ENCODE measurements at places on chromosomes 13 and 19.

DNA sequence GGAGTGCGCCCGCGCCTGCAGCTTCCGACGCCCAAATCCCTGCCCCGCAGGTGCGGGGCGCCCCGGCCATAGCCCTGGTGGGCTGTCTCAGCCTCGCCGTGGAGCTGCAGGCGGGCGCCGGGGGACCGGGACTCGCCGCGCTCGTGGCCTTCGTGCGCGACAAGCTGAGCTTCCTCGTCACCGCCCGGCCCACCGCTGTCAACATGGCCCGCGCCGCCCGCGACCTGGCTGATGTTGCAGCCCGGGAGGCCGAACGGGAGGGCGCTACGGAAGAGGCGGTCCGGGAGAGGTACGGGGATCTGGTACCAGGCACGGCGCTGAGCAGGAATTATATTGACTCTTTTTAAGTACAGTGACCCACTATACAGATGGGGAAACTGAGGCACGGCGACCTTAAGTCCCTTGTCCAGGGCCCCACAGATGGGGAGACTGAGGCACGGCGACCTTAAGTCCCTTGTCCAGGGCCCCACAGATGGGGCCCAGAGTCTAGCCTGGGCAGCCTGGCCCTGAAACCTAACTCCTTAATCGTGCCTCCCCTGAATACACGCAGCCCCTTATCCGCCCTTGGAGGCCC, 586 bp downstream of the MRI1 start:
- DNase-seq, result no peak

DNA sequence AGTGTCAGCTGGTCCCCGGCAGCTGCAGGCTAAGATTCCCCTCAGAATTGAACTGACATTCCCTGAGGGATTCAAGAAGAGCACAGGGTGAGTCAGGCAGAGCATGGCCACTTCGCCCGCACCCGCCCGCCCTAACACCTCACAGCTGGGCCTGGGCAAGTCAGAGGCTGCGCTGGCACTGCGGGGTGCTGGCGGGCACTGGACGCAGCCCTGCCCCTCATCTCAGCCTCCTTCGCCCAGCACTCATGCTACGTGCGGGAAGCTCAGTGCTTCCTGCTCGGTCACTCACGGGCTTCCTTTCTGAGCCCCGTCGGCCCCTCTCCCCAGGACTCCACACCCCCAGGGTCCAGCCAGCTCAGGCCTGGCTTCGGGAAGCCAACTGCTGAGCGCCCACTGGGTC, 56.9 kb downstream of the MLLT1 start:
- no peak for DNase-seq

DNA sequence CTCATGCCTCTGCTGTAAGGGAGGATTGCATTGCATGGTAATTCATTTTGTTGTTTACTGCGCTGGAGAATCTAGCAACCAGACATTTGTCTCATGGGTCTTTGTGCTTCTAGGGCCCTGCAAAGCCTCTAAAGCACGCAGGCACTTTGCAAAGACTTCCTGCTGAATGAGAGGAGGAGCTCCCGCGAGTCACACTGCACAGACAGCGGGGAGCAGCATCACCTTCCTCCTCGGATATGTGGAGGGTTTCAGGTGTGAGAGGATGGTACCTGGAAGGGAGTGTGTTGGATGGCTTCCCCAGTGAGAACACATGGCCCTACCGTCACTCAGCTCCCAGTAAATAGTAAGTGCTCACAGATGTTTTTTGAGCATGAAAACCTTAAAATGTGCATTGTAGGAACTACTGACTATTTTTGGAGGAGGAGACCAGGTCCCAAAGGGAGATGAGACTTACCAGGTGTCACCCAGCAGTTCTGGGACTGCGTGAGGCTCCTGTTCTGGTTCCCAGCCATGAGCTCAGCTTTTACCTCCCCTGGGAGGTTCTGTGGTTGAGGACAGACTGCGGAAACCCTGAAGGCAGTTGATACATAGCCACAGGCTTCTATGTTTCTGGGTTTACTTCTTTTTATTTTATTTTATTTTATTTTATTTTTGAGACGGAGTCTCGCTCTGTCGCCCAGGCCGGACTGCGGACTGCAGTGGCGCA, 278.0 kb downstream of the FGF9 start:
- DNase-seq, result no peak

DNA sequence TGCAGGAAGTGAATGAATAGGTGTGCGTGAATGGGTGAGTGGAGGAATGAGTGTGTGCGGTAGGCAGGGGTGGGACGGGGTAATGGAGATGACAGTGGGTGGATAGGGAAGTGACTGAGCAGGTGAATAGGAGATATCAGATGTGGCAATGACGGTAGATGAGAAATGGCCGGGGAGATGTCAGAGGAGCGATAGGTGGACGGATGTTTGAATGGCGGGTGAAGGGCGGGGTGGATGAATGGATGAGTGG, 1.5 kb downstream of the TTC9B start:
- no peak for DNase-seq

DNA sequence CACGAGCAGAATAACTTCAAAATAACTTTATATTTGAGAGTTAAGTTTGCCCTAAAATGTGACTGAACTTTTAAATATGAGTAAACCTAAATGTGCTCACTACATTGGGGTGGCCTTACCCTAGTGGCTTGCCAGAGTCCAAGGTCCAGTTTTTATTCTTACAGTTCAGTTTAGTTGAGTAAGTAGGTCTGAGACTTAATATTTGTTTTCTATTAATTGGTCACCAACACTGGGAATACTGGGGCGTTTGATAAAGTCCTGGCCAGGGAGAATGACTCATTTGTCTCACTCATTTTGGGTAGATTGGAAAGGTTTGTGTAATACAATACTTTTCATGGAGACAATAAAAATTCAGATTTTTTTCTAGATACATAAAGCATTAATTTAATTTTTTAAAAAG, 127.8 kb upstream of the SPATA13 start:
- no peak for DNase-seq

- DNase-seq, result no peak
Observed at GRCh38 chr19:11693505-11694499, 44.9 kb downstream of the ZNF823 start.

DNA sequence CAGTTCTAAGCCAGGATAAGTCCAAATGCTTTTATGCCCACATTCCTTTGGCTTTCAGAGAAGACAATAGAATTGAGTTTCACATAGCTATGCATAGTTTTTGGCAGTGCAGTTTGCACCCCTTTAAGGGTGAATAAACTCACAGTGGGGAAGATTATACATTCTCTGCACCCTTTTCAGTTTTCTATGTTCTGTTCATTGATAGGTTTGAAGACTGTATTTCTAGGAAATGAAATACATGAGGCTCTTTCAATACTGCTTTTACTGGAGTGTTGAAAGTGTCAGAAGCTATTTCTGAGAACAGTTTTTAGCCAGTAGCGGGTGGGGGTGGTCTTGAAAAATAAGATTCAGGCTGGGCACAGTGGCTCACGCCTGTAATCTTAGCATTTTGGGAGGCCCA, 46.2 kb downstream of the IPO5 start:
- DNase-seq, result no peak

DNA sequence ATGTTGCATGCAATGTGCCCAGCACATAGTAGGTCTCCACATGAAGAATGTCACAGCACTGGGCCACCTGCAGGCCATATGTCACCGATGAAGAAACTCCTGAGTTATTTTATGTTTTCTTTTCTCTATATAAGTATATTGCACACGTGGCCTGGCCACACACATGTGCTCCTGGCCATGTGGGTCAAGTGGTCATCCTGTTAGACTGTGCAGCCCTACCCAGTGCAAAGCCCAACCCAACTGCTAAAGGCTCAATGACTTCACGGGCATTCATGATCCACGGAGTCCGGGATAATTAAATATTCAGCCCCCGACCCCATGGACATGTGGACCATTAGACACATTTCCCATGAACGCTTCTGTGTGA, 163.2 kb downstream of the TEX29 start:
- no peak for DNase-seq

DNA sequence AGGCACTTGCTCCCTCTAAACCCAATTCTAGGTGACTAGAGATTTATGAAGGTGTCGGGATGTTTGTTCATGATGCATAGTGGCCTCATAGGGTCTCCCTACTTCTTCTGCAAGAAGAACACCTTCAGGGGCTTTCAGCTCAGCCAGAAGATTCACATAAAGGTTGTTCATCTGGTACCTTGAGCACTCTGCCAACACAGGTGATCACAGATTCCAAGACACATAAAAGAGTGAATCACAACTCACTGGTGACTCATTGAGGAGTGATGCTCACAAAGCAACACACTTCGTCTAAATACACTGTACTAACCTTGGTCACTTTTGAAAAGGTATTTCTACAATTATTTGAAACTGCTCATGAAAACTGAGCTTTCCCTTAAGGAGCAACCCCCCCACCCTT, 6.8 kb upstream of the ZNF324 start:
- DNase-seq, result no peak

- peak; percentile 26 for DNase-seq
Observed at GRCh38 chr13:80979035-80979641, 638.2 kb upstream of the SPRY2 start.

GRCh38 chr19:14565298-14565679, 6.6 kb downstream of the NDUFB7 start:
- no peak for DNase-seq

DNA sequence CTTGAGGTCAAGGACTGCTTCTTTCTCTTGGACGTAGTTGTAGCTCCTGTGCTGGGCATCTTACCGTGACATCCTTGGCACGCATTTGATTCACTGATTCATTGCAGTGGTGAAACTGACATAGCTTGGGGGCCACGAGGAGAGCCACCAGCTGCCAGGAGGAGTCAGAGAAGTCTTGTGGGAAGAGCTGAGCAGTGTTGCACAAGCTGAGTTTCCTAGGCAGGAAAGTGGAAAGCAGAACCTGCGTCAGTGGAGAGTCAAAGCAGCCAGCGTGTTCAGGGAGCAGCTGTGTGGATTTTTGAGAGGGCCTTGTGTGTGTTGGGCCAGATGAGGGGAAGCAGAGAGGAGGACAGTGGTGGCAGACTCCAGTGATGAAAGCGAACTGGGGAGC, 5.3 kb upstream of the GPR183 start:
- no peak for DNase-seq

- DNase-seq, result no peak
Observed at GRCh38 chr13:51894239-51894638, 32.5 kb downstream of the CCDC70 start.

- peak; percentile 74 for DNase-seq
Observed at GRCh38 chr19:1470305-1471009, 8.6 kb downstream of the C19orf25 start.

DNA sequence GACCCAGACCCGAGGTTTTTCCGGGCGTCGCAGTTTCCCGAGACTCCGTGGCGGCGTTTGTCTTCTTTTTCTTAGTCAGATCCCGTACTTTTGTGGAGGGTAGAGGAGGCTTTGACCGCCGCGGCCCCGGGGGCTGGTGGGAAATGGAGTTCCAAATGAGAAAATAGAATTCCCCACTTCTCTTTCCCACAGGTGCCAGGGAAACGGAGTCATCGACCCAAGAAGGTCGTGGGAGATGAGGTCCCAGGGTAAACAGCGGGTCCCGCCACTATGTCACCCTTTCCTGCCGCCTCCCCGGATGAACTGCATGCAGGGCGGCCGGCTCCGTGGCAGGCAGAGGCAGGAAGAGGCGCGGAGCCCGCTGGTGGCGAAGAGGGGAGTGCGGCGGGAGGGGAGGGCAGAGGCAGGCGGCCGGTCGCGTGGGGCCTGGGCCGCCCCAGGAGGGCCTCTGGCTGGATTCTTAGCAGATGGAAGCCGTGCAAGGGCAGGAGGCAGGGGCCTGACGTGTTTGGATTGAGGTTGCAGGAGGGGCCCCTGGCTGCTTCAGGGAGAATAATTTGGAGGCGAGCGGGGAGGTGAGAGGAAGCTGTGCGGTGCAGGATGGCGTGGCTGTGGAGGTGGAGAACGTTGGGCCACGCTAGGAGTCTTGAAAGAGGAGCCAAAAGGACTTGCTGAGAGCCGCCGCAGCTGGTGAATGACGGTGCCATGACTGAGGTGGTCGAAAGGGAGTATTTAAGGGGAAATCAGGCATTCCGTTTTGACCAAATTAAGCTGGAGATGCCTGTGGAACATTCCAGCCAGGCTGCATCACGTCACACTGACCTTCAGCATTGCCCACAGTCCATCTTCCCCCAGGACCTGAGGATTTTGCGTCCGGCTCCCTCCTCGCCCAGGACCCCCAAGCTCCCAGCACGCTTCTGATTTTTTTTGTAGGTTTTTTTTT, 11.7 kb downstream of the CYTH2 start:
- peak; percentile 51 for DNase-seq

- DNase-seq, result no peak
Observed at GRCh38 chr13:107020393-107020792, 452.5 kb upstream of the ARGLU1 start.

DNA sequence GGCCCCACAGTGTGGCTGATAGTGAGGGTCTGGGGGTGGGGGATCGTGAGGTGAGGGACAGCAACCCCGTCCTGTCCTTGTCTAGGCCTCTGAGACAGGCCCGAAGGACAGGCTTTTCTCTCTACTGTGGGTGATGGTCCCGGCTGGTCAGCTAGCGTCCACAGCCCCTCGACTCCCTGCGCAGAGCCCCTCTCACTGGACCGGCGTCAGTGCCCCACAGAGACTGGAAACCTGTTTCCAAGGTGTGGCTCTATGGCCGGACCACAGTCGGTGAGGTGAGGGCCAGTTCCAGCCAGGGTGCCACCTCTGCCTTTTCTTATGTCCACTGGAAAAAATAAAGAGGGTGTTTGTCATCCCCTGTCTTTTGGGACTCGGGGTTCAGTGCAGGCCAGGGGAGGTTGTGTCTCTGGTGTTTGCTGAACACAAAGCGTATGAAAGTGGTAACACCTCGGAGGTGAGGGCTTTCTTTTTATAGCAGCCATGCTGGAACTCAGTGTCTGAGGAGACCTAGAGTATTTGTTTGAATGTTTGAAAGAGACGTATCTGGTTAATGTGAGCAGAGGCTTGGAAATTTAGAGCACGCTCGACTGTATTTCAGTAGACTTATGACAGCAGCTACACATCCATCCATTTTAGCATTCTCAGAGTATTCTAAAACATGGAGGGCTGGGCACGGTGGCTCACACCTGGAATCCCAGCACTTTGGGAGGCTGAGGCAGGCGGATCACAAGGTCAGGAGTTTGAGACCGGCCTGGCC, 22.8 kb downstream of the ATP11A start:
- DNase-seq, result no peak

DNA sequence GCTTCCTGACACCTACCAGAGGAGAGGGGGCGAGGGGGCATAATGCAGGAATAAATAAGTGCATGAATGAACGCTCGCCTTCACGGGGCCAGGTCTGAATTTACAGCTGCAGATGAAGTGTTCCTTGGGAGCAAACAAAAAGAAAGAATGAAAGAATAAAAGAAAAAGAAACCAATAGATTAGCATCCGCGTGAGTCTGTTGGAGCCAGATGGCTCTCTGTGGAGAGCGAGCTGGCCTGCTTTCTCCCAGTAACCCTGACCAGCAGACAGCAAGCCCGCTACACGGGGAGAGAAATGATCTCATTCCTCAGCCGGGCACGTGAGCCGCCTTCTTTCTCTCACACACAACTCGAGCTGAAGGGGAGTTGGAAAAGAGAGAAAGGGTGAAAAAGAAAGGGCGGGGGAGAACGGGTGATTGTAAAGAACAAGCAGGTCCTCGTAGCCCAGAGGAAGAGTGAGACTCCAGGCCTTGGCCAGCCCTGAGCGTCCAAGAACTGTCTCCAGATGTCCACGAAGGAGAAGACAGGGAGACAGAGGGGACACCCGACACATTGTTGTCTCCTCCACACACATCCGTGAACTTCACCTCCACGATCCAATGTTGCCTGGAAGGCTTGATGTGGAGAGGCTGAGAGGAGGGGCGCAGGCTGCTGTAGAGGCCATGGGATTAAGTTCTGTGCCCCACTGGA, 81.4 kb downstream of the RNASEH2B start:
- DNase-seq, result no peak
